ENCODE measurements at places on chromosomes 5 and 9. TPM values are rescaled to one million over a fixed set of nuclear protein-coding genes. Genes with fewer than 3 reads are reported as not detected.

OXCT1 gene
- total RNA-seq = 15.4 TPM

BTNL3 gene
- not detected for total RNA-seq

DNA sequence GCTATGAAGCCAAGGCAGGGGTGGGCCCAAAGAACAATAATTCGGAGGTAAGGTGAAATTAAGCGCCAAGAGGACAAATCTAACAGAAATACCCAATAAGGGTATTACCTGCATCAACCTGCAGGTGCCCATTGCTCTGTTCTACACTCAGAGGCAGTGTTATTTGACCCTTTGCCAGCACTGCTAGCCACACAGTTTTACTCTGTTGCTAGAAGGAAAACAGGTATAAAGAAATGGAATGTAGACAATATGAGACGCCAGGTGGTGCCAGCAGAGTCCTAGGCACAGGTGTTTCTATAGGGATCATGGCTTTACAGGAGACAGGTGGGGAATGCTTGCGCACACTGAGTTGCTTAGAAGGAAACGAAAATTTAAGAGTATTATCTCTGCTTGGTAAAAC, 201.3 kb downstream of the HTR1A start:
- DNase-seq = no peak

DNA sequence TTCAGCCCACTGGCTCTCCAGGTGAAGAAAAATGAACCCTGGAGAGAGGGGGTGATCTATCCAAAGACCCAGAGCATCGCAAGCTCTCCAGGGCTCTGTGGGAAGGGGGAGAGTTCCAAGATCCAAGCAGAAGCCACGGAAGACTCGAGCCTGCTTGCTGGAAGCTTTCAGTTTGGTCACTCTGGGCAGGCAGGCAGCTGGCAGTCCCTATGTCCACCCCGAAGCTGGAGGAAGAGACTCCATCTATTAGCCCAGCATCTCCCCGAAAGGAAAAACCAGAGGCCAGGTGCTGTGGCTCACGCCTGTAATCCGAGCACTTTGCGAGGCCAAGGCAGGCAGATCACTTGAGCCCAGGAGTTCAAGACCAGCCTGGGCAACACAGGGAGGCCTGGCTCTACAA, 10.7 kb upstream of the SPARC start:
- DNase-seq = peak; percentile 36

GRCh38 chr5:58456026-58456425, 3.9 kb downstream of the PLK2 start:
- DNase-seq = no peak
